ENCODE measurements at places on chromosomes 4 and X. TPM values are rescaled to one million over a fixed set of nuclear protein-coding genes. Genes with fewer than 3 reads are reported as not detected.

- no peak overlapping the region for H3K4me3 ChIP-seq
- no peak for DNase-seq
- H3K27ac ChIP-seq = no peak overlapping the region
- no peaks in the 10 kb centered on the region for H3K27me3 ChIP-seq
- H3K4me1 ChIP-seq = no peaks in the 10 kb centered on the region
These were observed 228.6 kb upstream of the BCOR start for GRCh38 chrX:40326186-40326965.

DNA sequence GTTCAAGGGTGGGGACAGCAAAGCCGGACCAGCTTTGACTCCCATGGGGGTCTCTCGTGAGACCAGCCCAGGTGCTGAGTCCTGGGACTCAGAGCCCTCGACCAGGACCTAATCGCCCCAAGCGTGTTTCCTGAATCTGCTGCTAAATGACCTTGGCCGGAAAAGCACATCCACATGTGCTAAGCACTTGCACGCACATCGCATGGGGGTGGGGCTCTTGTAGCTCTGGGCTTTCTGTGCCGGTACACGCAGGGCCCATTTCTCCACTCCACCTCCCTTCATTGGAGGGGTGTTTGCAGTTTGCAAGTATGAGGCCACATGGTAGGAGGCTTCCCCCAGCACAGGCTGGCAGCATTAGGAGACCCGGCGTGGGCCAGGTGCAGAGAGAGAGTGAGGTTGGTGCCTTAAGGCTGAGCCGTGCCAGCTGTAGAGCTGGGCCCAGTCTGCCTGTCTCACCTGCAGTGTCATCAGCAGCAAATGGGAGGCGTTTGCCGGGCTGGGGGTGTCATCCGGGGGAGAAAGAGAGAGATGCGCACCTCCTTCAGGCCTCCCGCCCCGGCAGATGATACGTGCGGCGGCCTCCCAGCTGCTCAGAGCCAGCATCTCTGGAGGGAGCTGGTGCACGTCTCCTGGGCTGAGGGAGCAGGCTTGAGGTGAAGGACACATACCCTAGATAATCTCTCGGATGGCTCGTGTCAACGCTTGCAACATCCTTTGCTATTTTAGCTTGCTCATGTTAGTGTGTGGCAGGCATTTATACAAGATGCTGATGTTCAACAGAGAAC is 45.2 kb upstream of the CLCN4 start:
- H3K4me3 ChIP-seq = no peak overlapping the region
- H3K36me3 ChIP-seq = no peaks in the 10 kb centered on the region
- DNase-seq = no peak
- peak overlapping the region; percentile 56 for H3K27ac ChIP-seq

- H3K27ac ChIP-seq = peak overlapping the region; percentile 24
- no peaks in the 10 kb centered on the region for H3K36me3 ChIP-seq
- H3K27me3 ChIP-seq = no peaks in the 10 kb centered on the region
- peaks cover 4% of the 10 kb centered on the region for H3K4me1 ChIP-seq
These were observed 6.2 kb downstream of the CSF2RA start for GRCh38 chrX:1274786-1275185.

GRCh38 chr4:127441571-127441970 is 191.2 kb upstream of the INTU start:
- H3K27ac ChIP-seq = no peak overlapping the region
- no peak overlapping the region for H3K4me3 ChIP-seq
- no peaks in the 10 kb centered on the region for H3K36me3 ChIP-seq
- DNase-seq = no peak
- H3K4me1 ChIP-seq = no peaks in the 10 kb centered on the region

DNA sequence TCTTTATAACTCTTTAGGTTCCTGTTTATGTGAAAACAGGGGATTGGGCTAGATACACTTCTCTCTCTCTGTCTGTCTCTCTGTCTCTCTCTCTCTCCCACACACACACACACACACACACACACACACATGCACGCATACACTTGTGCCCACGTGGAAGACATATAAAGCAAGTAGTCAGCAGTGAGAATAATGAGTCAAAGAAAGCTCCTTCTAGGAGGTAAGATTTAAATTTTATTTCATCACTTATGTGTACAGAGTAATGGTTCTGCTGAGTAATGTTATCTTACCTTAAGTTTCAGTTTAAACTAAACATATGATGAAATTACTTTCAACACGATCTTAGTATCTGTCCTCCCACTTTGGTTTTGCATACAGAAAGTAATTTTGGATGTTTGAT is 243.0 kb upstream of the TEX13A start:
- DNase-seq = no peak
- no peak overlapping the region for H3K27ac ChIP-seq
- no peak overlapping the region for H3K4me3 ChIP-seq
- no peaks in the 10 kb centered on the region for H3K4me1 ChIP-seq
- no peaks in the 10 kb centered on the region for H3K27me3 ChIP-seq

DNA sequence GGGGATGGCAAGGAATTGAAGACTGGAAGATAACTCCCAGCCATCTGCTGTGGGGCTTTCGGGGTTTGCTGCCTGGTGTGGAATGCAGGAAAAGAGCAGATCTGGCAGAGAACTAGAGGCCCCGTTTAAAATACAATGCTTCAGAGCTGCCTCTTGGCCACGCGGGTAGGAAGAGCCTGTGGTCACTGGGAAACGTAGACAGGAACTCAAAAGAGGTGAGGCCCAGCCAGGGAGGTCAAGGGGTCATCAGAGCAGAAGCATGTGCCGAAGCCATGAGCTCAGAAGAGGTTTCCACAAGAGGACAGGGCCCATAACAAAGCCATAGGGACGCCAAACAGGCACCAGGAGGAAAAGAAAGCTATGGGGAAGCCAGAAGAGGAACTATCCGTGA is 14.5 kb upstream of the STS start:
- no peak overlapping the region for H3K4me3 ChIP-seq
- H3K36me3 ChIP-seq = no peaks in the 10 kb centered on the region
- peaks cover 14% of the 10 kb centered on the region for H3K4me1 ChIP-seq
- H3K27me3 ChIP-seq = no peaks in the 10 kb centered on the region
- H3K27ac ChIP-seq = peak overlapping the region; percentile 76
- DNase-seq = peak; percentile 45

DNA sequence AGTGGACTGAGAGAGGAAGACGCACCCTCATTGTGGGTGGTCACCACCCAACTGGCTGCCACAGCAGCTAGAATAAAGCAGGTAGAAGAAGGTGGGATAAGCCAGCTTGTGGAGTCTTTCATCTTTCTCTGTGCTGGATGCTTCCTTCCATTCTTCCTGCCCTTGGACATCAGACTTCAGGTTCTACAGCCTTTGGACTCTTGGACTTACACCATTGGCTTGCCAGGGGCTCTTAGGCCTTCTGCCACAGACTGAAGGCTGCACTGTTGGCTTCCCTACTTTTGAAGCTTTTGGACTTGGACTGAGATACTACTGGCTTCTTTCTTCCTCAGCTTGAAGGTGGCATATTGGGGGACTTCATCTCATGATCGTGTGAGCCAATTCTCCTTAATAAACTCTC is 33.5 kb downstream of the ADH6 start:
- peaks cover 6% of the 10 kb centered on the region for H3K4me1 ChIP-seq
- H3K4me3 ChIP-seq = no peak overlapping the region
- DNase-seq = no peak
- no peak overlapping the region for H3K27ac ChIP-seq
- H3K36me3 ChIP-seq = no peaks in the 10 kb centered on the region
- no peaks in the 10 kb centered on the region for H3K27me3 ChIP-seq

- no peaks in the 10 kb centered on the region for H3K27me3 ChIP-seq
- H3K4me1 ChIP-seq = no peaks in the 10 kb centered on the region
- no peak for DNase-seq
- no peak overlapping the region for H3K27ac ChIP-seq
These were observed 24.5 kb downstream of the UVSSA start for GRCh38 chr4:1371176-1372165.

MAP7D3 gene
- 4.8 TPM for total RNA-seq

PABPC1L2A gene
- total RNA-seq = not detected

SLC6A14 gene
- 22.7 TPM for total RNA-seq

ADH6 gene
- not detected for total RNA-seq

ALPK1 gene
- total RNA-seq = 22.7 TPM

PAGE4 gene
- total RNA-seq = not detected

Data from upper lobe of left lung (tissue), 6 donors.